Fibroblast of skin of right biceps (primary cell): ENCODE measurements at places on chromosomes 11 and 22.
A peak's percentile ranks its signal among the peaks of the same experiment; 100 is the strongest.

DNA sequence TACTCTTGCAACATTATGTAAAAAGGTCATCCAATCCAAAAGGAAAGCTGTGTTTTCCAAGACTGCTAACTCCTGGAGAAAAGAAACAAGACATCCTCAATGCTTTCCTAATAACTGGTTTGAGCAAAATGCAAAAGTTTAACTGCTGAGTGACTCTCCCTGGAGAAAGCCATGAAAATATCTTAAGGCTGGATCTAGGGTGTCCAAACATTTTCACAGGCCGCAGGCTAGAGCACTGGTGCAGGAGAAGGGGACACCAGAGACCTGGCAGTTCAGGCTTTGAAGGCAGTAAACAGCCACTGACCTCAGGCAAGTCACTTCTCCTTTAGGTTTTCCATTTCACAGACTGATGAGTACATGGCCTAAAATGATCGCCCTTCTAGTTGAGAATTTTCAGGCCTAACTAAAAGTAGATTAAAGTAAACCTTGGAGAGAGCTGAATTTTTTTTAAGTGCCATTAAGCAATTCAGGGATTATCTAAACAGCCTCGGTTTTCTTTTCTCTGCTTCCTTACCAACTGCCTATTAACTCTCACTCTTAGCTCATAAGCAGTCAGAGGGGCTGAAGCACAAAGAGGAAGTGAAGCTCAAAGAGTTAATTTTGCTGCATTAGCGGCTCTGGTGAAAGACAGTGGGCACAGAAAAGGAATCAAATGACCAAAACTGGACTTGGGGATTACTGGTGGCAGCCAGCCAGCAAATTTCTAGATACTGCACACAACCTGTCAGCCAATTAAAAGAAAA, 2.3 kb downstream of the CHKA start:
- DNase-seq: peak; percentile 6

DNA sequence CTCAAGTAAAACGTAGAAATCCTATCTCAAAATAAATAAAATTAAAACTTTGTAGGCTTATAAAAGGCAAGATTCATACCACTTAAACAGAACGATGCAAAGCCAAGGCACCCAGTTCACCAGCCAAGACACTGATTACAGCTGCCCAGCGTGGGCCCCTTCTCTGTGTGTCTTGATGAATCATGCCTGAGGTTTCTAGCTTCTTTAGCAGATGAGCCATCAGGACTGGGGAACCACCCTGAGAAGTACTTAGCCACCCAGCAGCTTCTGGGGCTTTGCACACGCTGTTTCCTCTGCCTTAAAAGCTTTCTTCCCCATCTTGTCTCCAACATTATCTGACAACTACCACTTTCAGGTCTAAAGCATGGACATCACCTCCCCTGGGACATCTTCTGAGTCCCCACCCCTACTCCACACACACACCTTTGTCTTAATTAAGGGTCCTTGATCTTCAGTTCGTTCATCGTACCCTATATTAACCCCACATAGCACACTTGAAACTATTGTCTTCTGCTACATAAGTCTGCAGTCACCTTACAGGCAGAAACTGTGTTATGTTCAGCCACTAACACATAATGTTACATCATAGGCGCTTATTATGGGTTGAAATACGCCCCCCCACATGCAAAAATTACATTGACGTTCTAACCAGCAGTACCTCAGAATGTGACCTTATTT, 8.7 kb upstream of the LAYN start:
- peak; percentile 93 for DNase-seq

DNA sequence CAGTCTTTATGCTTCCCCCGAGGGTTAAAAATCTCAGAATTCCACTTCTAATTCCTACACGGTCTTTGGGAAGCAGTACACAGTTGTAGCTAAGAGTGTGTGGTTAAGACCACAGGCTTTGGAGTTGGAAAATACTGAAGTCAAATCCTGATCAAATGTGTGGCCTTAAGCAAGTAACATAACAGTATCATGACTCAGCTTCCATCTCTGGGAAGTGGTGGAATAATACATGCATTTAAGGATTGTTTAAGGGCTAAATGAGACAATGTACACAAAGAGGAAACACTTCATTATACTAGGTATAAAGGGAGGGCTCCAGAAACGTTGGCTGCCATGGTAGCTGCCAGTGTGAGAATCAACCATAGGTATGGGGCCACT, 71.5 kb downstream of the FAT3 start:
- peak; percentile 93 for DNase-seq

DNA sequence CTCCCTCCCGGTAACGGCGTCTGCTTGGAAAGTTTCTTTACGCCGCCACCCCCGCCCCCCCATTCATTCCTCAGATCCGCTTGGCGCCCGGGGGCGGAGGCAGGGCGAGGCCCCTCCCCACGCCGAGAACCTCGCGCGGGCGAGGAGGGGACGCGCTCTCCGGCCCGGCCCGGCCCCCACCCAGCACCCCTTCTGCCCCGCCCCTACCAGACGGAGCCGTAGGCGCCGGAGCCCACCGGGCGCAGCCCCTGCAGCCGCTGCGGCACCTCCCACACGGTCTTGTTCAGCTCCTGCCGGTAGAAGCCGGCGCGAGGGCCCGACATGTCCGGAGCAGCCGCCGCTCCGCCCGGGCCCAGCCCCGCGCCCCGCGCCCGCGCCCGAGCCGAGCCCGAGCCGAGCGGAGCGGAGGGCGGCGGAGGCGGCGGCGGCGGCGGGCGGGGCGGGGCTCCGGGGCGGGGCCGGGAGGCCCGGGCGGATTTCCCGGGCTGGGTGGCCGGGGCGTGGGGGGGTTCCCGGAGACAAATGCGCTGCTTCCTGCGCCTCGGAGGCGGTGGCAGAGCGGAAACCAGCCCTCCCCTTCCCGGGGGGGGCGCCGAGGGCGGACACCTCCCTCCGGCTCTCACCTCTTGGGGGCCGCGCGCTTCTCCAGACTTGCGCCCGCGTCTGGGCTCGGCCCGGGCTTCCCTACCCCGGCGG, at the start of gene MAPK11:
Gene MAPK11 (minus strand): TSS at position 411 of the 696 bp plus-strand sequence. CDS start 88 bp downstream, at position 323.
- DNase-seq: peak; percentile 59

GRCh38 chr11:70836071-70836470, 416.3 kb downstream of the SHANK2 start:
- DNase-seq: no peak

DNA sequence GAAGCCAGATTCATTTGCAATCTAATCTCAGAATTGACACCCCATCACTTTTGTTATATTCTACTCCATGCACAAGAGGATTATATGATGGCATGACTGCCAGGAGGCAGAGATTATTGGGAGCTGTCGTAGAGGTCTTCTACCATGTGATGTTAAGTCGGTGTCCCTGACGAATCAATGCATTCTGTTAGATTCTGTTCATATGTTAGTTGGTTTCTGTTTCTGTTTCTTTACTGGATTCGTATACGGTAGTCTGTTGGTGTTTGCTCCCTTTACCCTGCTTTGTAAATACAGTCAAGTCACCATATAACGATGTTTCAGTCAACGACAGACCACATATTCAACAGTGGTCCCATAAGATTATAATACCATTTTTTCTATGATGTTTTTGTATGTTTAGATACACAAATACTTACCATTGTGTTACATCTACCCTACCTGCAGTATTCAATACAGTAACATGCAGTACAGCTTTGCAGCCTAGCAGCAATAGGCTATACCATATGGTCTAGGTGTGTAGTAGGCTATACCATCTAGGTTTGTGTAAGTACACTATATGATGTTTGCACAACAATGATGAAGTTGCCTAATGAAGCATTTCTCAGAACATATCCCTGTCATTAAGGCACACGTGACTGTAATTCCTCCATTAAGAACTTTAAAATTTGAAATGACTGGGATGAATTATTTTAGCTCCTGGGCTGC, 22.8 kb upstream of the RASSF10 start:
- no peak for DNase-seq

DNA sequence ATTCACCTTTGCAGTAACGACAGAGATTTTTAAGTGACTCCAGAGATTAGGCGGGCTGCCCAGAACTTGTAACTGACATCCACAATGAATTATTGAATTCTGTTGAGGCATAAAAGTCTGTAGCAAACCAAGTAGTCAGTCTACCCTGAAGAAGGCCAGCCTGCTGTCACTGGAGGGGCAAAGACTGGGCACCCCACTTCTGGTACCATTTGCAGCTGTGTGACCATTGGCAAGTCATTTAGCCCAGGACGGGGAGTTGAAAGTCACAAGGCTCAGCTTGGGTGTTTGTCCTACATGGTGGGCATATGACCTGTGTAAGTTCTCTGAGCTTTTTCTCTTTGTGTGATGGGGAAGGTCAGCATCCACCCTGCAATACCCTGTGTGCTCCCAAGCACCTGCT, 119.4 kb downstream of the ARHGAP8 start:
- DNase-seq: no peak

DNA sequence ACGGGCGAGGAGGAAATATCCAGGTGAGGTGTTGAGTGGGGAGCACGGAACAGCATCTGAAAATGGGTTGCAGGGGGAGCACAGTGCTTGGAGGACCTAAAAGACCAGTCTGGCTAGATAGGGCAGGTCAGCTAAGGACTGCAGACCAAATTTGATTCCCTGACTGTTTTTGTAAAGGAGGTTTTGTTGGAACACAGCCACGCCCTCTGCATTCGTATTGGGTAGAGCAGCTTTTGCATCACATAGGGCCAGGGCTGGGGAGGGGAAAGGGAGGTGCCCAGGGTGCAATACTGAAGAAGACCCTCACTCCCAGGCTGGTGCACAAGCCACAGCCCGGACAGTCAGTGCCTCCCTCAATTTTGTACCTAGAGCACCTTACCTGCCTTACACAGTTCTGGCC, 286.8 kb downstream of the KIRREL3 start:
- DNase-seq: no peak

- DNase-seq: peak; percentile 87
These were observed 2.4 kb downstream of the LTBP3 start for GRCh38 chr11:65555693-65556231.

- no peak for DNase-seq
These were observed 15.9 kb upstream of the FGF3 start for GRCh38 chr11:69834811-69835800.

- DNase-seq: no peak
These were observed 17.5 kb upstream of the TMEM184B start for GRCh38 chr22:38290347-38290746.

GRCh38 chr11:38460429-38460828, 1862.4 kb upstream of the RAG2 start:
- peak; percentile 68 for DNase-seq

GRCh38 chr11:11451501-11452005, 98.5 kb upstream of the CSNK2A3 start:
- DNase-seq: no peak

- DNase-seq: no peak
These were observed 20.9 kb upstream of the MPPED1 start for GRCh38 chr22:43390872-43391271.

- no peak for DNase-seq
These were observed 528.4 kb downstream of the TBC1D22A start for GRCh38 chr22:47290706-47291430.

GRCh38 chr22:39936523-39937145, 23.6 kb upstream of the TMA7B start:
- no peak for DNase-seq

DNA sequence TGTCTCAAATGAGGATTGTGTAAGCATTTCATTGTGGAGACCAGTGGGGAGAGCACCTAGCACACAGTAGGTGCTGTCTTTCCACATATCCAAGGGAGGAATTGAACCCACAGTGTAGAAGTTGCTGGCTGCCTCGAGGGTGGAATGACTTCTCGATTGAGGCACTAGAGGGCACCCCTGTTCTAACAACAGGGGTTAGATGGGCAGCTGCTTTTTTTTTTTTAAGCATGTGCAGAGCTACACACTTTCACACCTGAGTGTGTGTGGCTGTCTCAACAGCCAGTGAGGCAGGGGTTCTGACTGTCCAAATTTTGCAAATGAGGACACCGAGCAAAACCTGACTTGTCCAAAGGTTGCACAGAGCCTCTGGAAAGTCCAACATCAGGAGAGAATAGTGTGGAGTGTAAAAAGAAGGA, 118.2 kb upstream of the CRYBB3 start:
- DNase-seq: peak; percentile 6

DNA sequence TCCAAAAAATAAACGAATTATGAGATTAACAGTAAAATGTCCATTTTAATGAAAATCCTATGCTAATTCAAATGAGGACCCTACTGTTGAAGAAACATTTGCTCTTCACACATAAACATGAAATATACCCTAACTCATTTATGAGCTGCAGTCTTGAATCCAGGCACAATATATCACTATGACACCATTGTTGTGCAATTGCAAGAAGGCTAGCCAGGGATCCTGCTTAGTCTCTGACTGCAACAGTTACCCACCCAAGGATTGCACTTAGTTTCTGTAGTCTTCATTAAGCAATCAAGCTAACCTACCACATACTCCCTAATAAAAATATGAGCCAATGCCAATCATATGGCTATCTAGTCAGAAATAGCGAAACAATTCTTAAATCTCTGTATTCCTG, 981.0 kb upstream of the FAT3 start:
- peak; percentile 37 for DNase-seq

DNA sequence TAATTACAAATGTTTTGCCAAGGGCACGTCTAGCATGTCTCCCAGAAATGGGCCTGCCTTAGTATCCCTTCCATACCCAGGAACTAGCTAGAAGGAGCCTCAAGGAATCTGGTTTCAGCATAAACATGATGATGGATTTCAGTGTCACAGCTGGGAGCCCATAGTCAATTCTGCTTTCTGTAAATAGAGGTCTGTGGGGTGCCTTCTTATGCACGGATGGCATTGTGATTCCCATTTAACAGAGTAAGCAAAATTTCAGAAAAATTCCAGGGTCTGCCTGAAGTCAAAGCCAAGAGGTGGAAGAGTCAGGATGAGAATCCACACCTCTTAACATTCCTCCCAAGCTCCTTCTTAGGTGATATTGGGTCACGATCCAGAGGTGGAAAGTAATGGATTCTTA, 12.1 kb downstream of the DUSP18 start:
- no peak for DNase-seq

- peak; percentile 49 for DNase-seq
These were observed 340.7 kb downstream of the LARGE1 start for GRCh38 chr22:33579448-33580093.

DNA sequence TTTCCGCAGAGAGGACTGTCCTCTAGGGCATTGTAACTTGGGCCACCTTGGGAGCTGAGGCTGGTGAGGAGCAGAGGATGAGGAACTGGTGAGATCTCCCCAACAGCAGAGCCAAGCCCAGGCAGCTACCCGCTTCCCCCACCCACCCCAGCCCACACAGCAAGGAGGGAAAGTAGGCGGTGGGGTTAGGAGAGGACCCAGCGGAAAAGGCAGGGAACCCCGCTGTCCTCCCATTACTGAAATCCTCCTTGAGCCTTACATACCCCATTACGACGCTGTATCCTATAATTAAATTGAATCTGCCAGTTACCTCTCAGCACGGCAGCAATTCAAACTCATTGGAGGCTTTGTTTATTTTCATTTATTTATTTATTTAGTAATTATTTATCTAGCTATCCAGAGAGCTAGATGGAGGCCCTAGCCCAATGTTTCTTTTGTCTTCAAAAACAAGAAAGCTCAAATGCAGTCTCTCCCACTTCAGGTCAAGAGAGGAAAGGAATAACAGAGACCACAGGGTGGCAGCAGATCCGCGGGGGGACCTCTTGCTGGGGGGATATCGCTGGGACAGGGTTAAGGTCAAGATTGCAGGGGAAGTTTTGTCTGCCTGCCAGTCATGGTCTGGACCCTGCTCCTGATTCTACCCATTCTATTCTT, 218.0 kb downstream of the ST3GAL4 start:
- no peak for DNase-seq
